IgD-negative memory B cell (primary cell): ENCODE measurements at places on chromosomes 3 and 15. TPM values are rescaled to one million over a fixed set of nuclear protein-coding genes. Genes with fewer than 3 reads are reported as not detected.

The RAD51 gene
- polyA plus RNA-seq = 0.45 TPM

The FHIT gene
- 17.3 TPM for polyA plus RNA-seq

The TEX55 gene
- polyA plus RNA-seq = not detected

The GCNT3 gene
- polyA plus RNA-seq = not detected

The CD96 gene
- polyA plus RNA-seq = 84.7 TPM

The TCF12 gene
- 58.0 TPM for polyA plus RNA-seq

The CDCP1 gene
- polyA plus RNA-seq = not detected

The CD86 gene
- polyA plus RNA-seq = 85.1 TPM

The BCL2A1 gene
- polyA plus RNA-seq = 75.8 TPM

The ATP8B4 gene
- not detected for polyA plus RNA-seq

The CCRL2 gene
- polyA plus RNA-seq = 1.3 TPM

The HESX1 gene
- polyA plus RNA-seq = 1.1 TPM

The CHRD gene
- not detected for polyA plus RNA-seq

The CDC25A gene
- not detected for polyA plus RNA-seq

The CDHR4 gene
- not detected for polyA plus RNA-seq

The SEMA5B gene
- polyA plus RNA-seq = not detected

The CFAP100 gene
- polyA plus RNA-seq = not detected

The EXD1 gene
- polyA plus RNA-seq = not detected

The TTLL13 gene
- polyA plus RNA-seq = 0.08 TPM

The ZNF501 gene
- 2.0 TPM for polyA plus RNA-seq

The A4GNT gene
- polyA plus RNA-seq = not detected

The ESYT3 gene
- polyA plus RNA-seq = 0.05 TPM
